RWPE1 (cell line): ENCODE measurements at places on chromosomes 13 and 19.

- DNase-seq = peak; percentile 73
Measured at GRCh38 chr19:17333611-17334413, 843 bp downstream of the ANO8 start.

- no peak for DNase-seq
Measured at GRCh38 chr19:21626091-21626490, 120.7 kb downstream of the ZNF429 start.

DNA sequence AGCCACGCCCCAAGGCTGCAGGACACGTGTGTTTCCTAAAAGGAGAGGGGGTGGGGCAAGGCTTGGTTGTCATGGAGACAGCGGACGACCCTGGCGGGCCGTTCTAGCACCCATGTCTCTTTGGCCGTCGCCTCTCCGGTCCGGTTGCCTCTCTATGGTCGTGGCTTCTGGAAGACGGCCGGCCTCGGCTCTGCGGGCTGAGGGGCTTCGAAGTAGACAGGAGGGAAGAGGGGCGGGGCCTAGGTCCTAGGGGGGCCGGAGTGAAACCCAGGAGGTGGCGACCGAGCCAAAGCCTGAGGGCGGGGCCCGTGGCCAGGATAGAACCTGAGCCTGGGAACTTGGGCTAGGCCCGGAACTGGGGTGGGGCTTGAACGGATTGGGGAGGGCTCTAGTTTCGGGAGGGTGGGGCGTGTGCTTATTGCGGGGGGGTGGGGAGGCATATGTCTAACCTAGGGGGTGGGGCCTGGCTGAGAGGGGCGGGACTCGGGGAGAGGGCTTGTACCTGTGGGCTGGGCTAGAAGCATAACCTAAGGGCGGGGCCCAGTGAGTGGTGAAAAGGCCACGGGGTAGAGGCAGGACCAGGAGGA, 750 bp upstream of the SLC27A1 start:
- peak; percentile 97 for DNase-seq

- DNase-seq = peak; percentile 79
Measured at GRCh38 chr13:48233046-48233888, at the start of gene ITM2B. ITM2B (plus strand) TSS chr13:48233206; CDS start chr13:48233361, 155 bp downstream.

GRCh38 chr13:74103970-74104555, 30.1 kb downstream of the KLF12 start:
- no peak for DNase-seq

- no peak for DNase-seq
Measured at GRCh38 chr19:55321466-55322137, 3.5 kb downstream of the TMEM150B start.

DNA sequence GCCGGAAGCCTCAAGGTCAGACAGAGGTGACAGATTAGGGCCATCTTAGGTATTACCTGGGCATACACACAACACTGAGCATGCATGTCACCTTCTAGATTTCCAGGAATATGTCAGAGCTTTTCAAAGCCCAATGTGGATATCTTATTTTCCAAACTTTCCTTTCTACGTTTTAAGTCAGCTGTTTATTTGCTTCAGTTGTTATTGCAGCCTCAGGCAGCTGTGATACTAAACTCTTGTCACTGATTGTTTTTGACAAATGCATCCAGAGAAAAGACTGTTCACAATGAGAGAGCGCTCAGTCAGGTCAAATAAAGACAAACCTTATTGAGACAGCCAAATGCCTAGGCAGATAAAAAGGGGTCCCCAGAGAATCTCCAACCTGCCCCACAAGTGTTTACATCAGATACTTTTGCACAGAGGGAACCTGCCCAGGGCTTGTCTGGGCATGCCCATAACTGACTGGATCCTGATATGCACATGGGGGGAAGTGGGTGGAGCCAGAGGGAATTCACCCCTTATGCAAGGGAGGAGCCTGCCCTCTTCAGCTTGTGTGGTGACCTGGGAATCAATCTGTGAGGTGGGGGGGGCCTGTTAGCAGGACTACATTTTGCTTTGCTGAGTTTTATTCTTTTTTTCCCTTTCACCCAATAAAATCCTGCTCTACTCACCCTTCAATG, 28.5 kb downstream of the MED4 start:
- DNase-seq = peak; percentile 67

DNA sequence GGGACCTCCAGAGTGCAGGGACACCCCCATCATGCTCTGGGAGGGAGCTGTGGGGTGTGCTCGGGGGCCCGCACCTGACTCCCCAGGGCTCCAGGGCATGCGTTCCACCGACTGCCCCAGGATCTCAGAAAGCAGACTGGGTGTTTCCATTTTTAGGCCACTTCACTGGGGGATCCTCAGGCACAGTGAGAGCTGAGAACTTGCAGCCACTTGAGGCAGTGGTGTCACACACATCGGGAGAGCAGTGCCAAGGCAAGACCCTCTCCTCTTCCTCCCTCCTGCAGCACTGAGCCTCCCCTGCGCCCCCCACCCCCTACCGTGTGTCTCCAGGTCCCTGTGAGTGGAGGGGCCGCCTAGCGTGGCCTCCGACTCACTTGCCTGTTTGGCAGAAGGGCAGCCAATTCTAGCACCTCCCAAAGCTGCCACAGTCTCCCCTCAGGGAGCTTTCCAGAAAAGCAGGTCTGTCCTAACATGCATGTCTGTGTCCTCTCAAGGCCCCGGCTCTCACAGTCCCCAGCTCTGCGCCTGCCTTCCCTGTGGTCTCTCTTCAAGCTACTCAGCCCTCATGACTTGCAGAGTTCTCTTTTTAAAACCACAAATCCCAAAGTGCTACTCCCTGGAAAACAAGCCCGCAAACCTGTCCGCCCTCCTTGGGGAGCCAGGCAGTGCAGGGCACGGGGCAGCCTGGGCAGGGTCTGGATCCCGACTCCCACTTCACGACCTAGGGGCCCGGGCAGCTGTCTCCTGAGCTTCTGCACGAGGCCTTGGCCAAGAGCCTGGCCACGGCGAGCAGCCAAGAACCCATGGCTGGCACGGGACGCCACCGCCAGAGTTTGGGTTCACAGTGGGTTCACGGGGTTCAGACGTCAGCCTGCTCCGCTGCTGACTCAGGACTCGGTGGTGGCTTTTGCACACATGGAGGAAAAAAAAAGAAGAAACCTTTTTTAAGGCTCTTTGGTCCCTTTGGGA, 94.1 kb downstream of the STK24 start:
- peak; percentile 33 for DNase-seq

- peak; percentile 88 for DNase-seq
Measured at GRCh38 chr13:44713788-44714469, 137.8 kb upstream of the TSC22D1 start.

DNA sequence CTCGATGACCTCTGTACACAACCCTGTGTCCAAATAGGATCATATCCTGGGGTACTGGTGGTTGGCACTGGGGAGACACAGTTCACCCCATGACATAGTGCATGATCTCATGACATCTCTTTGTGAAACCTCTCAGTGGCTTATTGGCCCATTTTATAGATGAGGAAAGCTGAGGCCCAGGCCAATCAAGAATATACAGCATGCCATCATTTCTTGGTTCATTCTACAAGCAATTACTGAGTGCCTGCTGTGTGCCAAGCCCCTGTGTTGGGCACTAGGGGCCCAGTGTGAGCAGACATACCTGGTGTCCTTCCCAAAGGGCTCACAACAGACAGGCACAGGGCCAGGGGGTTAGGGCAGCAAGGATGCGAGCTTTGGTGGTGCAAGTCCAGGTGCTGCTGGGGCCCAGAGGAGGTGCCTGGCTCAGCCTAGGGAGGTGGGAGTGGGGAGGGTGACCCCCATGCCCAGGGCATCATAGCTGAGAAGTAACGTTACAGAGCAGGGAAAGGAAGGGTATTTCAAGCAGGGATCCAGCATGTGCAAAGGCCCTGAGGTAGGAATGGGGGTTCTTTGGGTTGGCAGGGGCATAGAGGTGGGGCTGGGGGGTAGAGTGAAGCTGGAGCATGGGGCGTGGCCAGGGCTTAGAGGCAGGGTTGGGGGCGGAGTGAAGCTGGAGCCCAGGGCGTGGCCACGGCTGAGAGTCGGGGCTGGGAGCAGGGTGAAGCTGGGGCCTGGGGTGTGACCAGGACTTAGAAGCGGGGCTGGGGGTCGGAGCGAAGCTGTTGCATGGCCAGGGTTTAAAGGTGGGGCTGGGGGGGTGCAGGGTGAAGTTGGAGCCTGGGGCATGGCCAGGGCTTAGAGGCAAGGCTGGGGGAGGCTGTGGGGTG, 20.7 kb downstream of the COLGALT1 start:
- no peak for DNase-seq

- no peak for DNase-seq
Measured at GRCh38 chr13:45825387-45825650, 26.2 kb downstream of the SIAH3 start.

- DNase-seq = no peak
Measured at GRCh38 chr13:110254751-110255553, 52.0 kb downstream of the COL4A1 start.

- DNase-seq = no peak
Measured at GRCh38 chr19:2782329-2782935, 641 bp downstream of the SGTA start.

DNA sequence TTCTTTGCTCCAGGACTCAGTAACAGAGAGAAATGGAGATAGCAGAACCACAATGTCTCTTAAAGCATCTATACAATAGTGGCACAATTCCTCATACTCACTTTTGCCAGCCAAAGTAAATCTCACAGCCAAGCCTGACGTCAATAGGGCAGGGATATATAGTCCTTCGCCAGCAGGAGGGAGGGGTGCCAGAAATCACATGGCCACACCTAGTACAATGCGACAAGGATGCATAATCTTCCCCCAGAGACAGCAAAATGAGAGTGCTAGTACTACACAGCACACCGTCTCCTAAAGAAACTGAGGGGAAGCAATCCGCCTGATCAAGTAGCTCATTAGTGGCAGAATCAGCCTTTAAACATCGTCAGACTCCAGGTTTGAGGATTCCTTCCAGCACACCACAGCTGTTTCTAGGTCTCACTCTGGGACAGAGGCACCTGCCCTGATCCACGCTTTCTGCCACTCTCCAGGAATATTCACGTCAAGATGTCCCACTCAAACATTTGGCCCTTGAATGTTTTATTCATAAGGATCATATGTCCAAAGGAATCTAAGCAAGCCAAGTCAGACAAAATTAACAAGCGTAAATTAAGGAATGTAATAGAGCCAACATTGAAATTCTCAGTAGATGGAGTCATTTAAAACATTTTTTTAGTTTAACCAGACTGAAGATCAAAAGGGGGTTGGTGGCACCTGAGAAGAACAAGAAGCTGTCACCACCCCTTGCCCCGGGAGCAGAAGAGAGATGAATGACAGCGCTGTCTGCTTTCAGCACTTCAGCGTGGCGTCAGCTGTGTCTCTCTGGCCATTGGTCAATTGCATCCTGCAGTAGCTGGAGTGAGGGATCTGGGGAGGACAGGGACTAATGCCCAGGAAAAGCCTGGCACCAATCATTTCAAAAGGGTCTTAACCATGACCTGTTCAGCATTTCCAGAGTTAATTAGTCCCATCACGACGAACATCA, 63.5 kb upstream of the SERP2 start:
- no peak for DNase-seq

DNA sequence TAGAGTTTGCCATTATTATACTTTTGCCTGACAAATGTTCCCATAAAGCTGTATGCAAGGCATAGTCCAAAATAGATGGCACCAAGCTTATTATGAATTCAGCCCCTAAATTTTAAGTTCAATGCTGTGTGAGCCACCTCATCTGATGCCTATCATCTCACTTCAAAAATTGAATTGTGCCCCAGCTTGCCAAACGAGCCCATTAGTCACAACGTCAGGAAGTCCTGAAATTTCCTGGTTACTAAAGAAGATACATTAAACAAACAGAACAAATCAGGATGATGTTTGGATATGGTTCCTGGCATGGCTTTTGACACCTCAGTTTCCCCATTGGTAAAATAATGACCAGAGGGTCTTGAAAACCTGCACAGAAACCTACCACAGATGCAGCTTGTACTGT, 147.5 kb upstream of the SOX21 start:
- DNase-seq = no peak

- DNase-seq = no peak
Measured at GRCh38 chr13:27264181-27264580, 6.4 kb upstream of the RASL11A start.

DNA sequence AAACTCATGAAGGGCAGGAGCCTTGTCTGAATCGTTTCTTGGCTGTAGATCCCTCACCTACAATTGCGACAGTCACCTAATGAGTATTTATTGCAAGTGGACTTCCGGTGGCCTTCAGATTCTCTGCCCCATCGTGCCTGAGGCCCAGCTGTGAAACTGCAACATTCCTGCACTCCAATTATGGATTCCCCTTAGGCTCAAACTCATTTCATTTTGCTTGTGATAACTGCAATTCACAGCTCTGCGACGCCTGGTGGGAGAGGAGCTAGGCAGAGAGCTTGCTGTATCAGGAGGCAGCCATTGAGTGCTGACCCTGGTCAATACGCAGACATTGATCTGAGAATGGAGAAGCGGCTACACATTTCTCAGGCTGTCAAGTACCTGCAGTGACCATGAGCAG, 59.0 kb downstream of the CCDC70 start:
- DNase-seq = no peak

GRCh38 chr13:30164146-30164545, 143.2 kb downstream of the KATNAL1 start:
- no peak for DNase-seq

DNA sequence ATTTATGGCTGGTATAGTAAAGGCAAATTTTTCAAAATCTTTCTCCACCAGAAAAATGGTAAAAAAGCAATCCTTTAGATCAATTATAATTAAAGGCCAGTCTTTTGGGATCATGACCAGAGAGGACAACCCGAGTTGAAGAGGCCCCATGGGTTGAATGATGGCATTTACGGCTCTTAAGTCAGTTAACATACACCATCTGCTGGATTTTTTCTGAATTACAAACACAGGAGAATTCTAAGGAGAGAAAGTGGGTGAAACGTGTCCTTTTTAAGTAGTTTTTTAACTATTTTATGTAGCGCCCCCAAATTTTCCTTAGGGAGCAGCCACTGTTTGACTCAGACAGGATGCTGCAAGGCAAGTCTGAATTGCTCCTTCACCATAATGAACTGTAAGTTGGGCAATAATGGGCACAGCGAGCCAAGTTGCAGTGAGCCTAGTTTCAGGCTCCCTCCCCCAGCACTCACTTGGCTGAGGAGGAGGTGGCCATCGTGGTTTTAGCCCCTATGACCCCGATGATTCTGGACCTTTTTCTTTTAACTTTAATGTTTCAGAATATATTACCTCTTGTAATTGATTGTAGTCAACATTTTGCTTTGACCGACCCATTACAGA, 13.6 kb upstream of the ZNF611 start:
- DNase-seq = peak; percentile 18

DNA sequence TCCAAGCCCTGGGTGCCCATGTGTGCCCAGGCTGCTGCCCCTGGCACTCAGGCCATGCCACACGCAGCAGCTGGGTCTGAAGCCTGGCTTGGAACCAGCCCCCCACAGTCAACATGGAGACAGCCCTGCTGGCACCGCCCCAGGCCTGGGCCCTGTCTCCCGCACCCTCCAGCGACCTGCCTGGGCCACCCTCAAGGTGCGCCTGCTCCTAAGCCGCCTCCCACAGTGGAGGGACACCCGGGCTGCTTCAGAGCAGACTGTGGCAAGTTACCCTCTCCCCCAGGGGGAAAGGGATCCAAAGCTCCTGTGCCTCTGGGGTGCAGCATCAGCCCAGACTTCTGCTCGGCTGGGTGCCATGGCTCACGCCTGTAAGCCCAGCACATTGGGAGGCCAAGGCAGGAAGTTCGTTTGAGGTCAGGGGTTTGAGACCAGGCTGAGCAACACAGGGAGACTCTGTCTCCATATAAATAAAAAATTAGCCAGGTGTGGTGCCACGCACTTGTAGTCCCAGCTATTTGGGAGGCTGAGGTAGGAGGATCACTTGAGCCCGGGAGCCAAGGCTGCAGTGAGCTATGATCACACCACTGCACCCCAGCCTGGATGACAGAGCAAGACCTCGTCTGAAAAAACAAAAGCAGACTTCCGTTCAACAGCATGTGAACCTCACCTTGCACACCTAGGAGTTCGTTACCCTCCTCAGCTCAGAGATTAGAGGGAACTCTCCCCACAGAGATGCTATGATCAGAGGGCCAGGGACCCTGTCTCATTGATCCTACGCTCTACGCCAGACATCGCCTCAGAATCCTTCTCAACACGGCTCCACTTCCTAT, 15.6 kb downstream of the ELL start:
- DNase-seq = no peak
